ENCODE measurements at places on chromosomes 5 and 9.

- no peak for DNase-seq
Measured at GRCh38 chr9:114921171-114921570, 9.2 kb downstream of the TNFSF8 start.

DNA sequence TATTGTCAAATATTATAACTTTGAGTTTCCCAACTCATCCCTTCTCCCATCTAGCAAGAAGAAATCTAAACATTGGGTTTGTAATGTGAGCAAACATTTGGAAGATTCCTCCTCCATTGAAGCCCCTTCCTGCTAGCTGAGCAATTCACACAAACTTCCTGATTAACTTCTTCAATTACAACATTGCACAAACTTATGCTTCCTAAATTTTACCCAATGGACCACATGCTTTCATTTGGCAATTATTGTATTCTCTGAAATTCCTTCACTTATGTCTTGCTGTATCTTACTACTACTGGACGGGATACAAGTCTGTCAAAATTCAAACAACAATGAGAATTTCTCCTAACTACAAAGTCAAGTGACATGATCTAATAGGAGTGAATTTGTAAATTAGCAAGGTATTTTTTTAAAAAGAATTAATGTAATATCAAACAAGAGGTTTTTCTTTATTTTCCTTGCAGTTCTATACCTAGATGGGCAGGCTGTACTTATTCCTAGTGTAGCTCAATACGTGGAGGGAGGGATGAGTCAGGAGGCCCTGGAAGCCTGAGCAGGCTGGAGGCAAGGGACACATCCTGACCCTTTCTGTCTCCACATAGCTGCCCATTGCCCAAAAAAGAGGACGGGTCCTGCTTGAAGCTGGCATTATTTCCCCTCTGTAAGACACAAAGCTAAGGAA is 11.8 kb upstream of the IFNW1 start:
- no peak for DNase-seq

DNA sequence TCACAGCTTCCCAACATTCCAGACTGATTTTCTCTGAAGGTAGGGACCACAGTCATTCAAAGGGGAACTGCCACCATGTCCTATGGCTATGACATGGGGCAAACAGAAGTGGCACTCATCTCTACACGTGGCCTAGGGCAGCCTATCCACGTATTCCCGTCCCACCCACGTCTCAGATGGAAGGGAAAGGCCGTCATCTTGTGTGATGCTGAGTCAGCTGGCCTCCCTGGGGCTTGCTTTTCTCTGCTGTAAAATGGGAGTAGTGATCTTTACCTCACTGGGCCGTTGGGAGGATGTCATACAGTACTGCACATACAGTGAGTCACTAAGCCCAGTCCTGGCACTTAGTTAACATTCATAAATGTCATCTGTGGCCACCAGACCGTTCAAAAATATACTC is 72.3 kb downstream of the RAPGEF1 start:
- DNase-seq, result peak; percentile 37

DNA sequence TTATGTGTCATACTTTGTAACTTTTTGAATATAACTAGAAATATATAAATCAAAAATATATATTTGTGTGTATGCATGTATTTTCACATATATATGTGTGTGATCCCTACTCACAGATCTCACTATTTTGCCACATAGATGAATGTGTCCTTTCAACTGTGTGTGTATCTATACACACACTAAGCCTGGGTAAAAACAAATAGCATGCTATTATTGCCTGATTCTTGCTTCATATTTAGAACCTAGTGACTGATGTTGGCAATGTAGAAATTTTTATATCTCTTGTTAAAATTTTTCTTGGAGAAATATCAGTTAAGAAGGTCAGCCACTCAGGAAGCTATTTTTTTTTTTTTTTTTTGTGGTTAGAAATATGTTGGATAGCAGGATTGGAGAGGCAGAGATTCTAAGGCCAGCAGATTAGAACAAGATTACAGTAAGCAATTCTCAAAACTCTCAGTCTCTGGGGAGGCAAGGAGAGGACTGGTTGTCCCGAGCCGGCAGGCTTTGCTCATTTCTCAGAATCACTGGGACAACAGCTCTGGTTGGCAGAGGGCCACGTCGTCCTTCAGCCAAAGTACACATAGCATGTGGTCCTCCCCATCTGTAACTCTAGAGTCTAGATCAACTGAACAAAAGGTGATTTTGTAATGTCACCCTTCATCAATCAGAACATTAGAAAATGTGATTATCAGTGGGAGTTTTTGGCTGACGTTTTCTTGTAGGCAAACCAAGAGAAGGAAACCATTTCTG is 19.7 kb downstream of the C6 start:
- DNase-seq, result no peak

GRCh38 chr9:95801797-95802196 is 73.7 kb upstream of the ERCC6L2 start:
- no peak for DNase-seq

GRCh38 chr9:95025213-95026147 is 292.0 kb downstream of the FANCC start:
- no peak for DNase-seq

Measured in stimulated activated CD8-positive, alpha-beta memory T cell treated with anti-CD3 and anti-CD28 coated beads, Interleukin-4, amount 100 ng/mL, for 4 hours (primary cell).